ENCODE measurements at places on chromosomes 6 and 20. TPM values are rescaled to one million over a fixed set of nuclear protein-coding genes. Genes with fewer than 3 reads are reported as not detected.

- no peak for DNase-seq
Measured at GRCh38 chr20:43584448-43585136, 6.1 kb upstream of the IFT52 start.

DNA sequence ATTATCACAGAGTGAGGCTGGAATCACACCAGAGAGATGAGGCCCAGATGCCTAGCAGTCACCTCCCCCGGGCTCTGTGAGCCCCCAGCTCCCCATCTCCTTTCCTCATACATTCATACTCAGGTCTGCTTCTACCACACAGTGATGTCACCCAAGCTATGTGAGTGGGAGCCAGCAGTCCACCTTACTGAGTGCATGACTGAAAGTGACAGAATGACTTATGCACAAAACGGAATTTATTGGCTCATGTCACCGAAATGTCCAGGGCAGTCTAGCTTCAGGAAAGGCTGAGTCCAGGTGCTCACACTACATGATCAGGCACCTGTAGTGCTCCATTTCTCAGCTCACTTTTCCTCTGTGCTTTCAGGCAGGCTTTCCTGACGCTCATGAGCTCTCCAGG lies 36.7 kb upstream of the CCN6 start:
- DNase-seq = no peak

DNA sequence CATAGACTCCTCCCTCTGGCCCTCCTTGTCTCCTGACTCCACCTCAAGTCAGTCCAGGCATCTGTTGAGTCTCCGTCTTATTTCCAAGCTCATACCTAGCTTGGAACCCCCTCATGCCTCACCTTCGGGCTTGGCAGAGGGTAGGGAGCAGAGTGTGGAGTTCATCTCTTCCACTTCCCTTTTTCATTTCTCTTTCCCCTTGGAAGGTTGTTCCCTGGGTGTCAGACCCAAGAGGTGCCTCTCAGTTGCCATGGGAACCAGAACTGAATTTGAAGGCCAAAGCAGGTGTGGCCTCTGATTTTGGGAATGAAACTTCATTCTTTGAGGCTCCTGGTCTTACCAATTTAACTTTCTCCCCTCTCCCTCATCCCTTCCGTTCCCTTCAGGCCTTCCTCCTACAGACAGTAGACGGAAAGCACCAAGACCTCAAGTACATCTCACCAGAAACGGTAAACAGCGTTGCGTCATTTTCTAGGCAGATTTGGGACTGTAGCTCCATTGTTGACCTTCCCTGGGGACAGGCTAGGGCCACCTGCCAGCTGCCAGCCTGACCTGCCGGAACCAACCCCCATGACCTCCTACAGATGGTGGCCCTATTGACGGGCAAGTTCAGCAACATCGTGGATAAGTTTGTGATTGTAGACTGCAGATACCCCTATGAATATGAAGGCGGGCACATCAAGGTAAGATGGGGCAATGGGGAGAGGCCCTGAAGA lies 6.6 kb downstream of the CDC25B start:
- no peak for DNase-seq

DNA sequence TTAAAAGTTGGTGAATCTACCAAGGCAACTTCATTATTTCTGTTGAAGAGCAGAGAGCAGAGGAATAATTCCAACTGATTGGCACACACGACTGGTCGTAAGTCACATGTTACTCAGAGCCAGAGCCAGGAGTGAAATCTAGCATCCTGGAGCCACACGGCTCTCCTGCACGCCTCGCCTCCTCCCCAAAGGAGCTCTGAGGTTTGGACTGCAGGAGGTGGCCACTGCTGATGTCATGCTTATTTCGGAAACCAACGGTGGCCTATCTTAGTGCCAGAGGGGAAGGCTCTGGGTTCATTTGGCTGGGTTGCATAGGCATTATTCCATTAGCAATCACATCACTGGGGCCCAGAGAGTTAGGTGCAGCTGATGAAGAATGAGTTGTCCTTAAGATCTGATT lies 123.5 kb upstream of the RALGAPA2 start:
- DNase-seq = no peak

DNA sequence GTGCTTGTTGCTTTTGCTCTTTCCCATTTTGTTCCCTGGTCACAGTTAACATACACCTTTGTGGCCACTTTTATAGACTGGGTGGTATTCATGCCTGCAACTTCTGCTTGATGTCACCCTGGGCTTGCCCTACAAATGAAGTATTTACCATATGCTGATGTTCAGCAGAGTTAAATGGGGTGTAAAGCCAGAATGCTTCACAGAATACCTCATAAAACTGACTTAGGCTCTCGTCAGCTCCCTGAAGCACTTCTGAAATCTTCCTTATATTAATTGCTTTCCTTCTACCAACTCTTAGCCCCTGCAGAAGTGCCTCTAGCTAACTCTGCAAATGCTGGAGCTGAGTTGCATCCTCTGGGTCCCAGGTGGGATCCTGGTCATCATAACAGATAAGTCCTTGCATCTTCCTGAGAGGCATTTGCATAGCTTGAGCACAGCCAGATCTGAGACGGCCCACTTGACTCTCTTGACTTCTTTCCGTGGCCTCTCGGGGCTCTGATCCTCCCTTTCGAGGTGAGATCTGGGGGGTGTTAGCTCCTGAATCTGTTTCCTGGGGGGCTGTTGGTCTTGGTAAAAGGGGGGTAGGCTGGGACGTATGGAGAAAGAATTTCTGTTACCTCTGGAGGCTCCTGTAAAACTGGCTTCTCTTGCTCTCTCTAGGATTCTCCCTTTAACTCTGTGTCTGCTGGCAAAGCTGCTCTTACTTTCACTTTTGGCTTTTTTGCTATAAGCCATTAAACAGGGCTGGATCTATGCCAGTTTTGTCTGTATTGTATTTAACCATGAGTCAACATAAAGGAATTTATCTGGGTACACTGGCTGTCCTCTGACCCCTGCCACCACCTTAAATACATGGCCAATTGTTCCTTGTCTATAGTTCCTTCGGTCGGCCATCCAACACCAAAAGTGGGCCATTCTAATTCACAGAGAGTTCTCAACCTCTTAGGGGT lies 223.0 kb upstream of the SYNCRIP start:
- DNase-seq = no peak

SMLR1 gene
- not detected for total RNA-seq

- no peak for DNase-seq
Measured at GRCh38 chr6:96468681-96469224, 52.9 kb upstream of the UFL1 start.

DNA sequence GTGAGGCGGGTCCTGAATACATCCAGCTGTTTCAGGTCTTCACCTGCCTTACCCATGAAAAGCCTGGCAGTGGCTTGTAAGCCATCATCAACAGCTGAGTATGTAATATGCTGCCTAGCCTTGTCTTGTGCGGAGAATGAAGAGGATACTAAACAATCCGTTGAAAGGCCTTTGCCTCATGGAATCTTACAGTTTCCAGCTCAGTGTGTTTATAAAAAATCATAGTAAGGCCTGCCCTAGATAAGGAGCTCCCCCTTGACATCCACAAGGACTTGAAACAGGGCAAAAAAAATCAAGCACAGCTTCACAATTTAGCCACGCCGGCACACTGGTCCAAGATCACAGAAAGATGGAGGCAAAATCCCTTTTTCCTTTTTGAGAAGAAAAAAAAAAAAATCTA lies 115.7 kb downstream of the KIF16B start:
- no peak for DNase-seq

- DNase-seq = no peak
Measured at GRCh38 chr6:10847684-10848083, 9.3 kb upstream of the MAK start.

MRAP2 gene
- total RNA-seq = 0.88 TPM

- no peak for DNase-seq
Measured at GRCh38 chr6:35489066-35489465, 7.8 kb downstream of the TEAD3 start.

All from pancreas (tissue), 10 donors.